NCI-H1092 treated with DMSO at 0.1 percent for 48 hours (cell line): ENCODE measurements at places on chromosomes 4 and X.

DNA sequence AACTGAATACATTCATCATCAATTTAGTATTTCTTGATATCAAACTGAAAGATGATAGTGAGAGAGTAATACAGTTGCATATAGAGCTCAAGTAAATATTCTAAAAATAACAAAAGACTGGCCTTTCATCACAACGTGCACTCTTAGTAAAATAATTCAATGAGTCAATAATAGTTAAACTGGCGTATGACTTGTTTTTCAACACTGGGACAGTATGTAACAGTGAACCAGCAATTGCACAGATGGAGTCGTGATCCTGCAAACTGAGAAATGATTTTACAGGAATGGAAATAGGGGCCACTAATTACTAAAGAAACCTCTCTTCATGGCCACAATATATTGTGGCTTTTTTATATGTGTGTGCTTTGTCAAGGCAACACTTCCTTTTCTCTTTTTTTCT, 137.4 kb downstream of the SLC4A4 start:
- DNase-seq = no peak

DNA sequence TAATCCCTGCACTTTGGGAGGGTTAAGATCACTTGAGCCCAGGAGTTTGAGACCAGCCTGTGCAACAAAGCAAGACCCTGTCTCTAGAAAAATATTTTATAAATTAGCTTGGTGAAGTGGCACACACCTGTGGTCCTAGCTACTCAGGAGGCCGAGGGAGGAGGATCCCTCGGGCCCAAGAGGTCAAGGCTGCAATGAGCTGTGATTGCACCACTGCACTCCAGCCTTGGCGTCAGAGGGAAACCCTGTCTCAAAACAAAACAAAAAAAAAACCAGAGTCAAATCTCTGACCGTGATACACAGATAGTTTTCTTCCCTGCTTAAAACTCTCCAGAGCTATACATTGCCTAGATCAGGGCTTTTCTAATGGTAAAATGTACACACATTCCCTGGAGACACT, 53.5 kb downstream of the CHST7 start:
- DNase-seq = no peak

DNA sequence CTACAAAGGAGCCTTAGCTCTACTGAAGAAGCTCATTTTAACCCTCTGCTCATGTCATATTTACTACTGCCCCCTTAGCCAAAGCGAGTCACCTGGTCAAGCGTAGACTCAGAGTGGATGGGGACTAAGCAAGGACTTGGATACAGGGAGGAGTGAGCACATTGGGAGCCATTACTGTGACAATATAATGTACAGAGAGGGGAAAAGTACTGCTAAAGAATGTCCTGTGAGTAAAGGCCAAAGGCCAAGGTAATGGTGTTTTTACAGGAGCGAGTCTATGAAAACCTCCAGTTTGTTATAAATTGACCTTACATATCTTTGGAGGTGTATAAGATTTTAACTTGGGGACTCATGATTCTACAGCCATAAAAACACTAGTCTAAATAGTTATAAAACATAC, 10.6 kb upstream of the GK start:
- DNase-seq = no peak

DNA sequence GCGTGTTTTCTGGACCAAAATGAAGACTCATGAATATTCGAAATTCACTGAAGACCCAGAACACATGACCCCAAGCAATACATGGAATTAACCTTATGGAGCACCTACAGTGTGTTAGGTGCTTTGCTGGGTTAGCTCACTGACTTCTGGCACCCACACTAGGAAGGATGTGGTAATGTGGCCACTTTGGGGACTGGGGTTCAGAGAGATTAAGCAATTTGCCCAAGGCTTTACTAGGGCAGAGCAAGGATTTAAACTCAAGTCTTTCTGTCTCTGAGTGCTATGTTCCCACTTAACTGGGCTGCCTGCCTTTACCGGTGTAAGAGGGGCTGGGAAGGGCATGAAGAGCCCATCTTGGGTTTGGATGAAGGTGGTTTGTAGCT, 162.0 kb upstream of the ATP6AP2 start:
- no peak for DNase-seq

DNA sequence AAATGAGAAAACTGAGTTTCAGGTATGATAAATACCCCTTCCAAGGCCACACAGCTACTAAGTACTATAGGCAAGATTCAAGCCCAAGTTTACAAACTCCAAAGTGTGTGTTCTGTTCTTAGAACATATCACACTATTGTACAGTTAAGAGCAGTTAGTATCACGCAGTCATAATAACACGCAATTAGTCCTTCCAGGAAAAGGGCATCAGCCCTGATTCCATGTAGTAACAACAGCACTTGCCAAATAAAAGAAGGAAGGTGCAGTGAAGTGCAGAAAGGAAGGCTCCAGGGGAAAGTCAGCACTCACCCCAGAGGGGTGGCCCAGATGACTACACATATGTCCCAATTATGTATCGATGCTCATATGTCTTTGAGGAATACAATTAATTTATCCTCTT, 4.4 kb downstream of the TASL start:
- DNase-seq = no peak

DNA sequence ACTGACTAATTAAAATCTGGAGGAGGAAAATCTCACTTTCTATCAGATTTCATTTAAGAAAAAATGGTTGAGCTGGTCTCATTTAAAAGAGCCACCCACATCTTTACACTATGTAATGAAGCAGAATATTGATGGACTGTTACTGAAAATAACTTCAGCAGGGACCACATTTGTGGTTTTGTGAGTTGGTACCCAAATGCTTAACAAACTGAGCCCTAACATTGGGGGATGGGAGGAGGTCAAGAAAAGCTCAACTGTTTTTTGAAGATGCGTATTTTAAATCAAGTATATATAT, 30.1 kb downstream of the HOPX start:
- DNase-seq = no peak

DNA sequence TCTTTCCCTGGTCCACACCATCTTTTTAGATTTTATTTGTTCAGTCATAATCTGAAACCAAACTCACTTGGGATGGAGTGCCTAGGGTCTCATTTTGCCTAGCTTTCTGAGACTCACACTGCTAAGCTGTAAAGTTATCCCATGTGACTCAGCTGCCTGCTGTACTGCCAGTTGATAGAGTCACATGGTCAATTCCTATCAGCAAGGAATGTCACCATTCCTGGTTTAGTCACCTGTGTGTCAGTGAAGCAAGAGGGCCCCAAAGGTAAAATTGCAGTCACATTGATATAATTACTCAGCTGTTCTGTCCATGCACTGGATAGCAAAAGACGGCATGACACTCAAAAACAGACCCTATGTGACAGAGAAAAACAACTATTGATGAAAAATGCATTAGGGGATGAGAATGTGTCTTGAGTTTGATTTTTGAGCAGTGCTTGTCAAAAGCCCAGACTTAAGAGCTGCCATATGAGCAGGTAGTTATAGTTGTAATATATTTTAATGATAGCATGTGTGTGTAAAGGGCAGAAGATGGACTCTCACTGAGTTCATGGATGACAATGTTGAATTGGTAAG, 413.2 kb downstream of the PPARGC1A start:
- DNase-seq = no peak

DNA sequence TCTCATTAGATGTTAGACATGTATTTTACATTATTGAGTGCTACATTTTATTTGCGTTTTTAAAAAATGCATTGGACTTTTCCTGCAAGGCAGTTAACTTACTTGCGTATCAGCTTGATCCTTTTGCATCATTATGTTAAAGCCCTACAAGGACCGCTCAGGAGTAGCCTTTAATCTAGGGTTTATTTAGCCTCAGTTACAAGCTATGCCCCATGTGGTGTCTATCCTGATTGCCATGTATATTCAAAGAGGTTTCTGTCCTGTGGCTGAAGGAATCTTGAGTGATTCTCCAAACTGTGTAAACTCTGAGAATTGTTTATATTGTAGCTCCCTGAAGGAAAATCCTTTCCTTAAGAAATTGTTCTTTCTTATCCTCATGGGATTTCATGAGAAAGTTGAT, 821.8 kb upstream of the AGA start:
- DNase-seq = no peak

- no peak for DNase-seq
Measured at GRCh38 chr4:28211676-28212470, 1351.2 kb downstream of the STIM2 start.

DNA sequence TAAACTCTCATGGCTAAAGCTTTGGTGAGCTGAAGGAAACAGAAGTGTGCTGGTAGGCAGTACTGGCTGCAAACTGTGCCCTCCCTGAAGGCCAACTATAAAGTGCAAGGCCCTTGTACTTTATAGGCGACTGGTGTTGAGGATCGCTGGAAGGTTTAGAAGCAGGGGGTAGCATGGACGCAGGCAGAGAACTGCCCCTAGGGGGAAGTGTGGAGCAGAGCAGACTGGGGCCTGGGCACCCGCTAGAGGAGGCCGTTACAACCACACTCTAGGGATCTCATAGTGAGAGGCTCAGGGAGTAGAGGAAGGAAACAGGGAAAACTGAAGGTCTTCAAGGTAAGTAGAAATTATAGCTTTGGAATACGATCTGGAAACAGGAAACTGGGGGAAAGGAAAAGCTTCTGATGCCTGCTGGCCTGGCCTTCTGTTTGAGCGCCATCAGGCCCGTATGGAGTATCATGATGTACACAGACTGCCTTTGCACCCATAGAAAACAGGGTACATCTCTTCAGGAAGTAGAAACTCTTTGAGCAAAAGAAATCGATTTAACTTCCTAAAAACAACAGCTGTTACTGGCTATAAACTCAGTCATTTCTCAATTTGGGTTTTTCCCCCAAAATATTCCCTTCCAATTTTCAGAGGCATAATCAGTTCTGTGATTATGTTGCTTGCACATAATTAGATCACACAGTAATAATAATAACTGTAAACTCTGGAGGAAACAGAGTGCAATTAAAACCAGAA, 23.9 kb upstream of the TMSB4X start:
- DNase-seq = no peak

GRCh38 chrX:29397506-29397905, 810.3 kb downstream of the IL1RAPL1 start:
- no peak for DNase-seq

DNA sequence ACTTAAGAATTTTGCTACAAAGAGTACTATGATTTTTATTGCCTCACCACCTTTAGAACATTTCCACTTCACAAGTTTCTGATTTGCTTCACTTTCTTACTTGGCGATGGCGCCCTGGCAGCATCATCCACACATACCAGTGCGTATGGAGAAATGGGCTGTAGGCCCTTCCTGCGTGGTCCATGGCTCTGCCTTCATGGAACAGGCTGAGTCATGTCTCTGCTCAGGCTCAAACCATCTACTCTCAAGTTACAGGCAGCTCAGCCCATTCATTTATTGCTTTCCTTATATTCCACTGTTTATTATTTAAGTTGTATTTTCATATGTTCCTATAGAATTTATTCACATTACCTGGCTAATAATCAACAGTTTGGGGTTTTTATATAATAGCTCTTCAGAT, 21.1 kb downstream of the CASP3 start:
- no peak for DNase-seq
